Gastrocnemius medialis (tissue), 4 donors: ENCODE measurements at places on chromosomes 6 and 20. TPM values are rescaled to one million over a fixed set of nuclear protein-coding genes. Genes with fewer than 3 reads are reported as not detected.

DNA sequence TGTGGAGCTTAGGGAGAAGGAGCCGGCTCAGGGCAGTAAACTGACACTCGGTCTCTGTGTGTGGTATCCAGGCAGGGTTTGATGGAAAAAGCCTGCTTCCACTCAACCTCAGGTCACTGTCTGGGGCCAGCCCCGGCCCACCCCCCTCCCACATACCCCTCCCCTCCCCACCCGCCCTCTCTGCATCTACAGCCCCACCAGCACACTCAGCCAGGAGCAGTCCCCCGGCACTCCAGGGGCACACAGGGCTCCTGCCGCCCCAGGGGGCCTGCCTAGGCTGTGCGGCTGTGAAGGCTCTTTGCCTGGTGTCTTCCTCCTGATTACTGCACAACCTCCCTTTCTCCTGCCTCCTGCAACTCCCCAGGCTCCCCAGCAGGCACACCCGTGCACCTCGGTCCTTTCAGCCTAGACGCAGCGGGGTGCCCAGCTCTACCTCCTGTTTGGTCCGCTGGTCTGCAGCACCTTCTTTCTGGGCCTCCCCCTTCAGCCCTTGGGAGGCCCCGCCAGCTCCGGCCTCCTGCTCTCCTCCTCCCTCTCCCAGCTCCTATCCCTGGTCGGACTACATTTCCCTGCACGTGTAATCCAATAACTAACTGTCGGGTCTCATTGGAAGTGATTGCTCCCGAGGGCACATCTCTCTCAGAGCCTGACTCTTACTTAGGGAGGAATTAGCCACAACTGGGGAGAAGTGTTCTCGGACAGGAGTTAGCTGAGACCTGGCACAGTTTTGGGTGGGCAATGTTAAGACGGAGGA, 1.3 kb upstream of the FOXF2 start:
- no peak for DNase-seq

The CST9L gene
- total RNA-seq: not detected

The SYNDIG1 gene
- total RNA-seq: 0.20 TPM

The ZNF831 gene
- total RNA-seq: not detected

The PIM1 gene
- 6.1 TPM for total RNA-seq

- DNase-seq: no peak
Observed at GRCh38 chr6:34067814-34068213, 78.1 kb downstream of the GRM4 start.

The POPDC3 gene
- total RNA-seq: 184 TPM

DNA sequence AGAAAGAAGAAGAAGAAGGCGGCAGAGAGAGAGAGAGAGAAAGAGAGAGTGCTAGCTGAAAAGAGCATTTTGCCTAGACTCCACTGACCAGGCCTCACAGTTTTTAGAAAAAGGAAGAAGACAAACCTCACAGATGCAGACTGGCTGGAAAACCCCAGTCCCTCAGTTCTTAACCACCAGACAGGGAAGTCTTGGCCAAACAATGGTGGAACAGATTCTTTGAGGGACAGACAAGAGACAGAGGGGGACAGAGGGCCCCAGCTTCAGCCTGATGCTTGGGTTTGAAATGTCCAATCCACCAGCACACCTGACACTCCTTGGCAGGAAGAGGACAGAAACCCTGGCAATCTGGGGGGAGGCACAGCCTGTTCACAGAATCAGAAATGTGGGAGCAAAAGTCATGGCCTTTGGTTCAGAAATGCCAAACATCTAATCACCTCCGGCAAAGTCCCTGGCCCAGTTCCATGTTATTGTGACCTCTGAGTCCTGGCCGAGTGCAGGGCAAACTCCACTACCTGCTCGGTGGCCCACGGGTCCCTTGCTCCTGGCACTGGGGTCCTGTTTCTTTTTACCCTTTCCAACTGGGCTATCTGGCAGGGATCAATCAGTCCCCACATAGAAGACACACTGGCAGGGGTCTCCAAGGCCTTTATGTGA, 235.2 kb downstream of the LY86 start:
- DNase-seq: no peak

The ARFGEF3 gene
- total RNA-seq: 0.52 TPM

- DNase-seq: no peak
Observed at GRCh38 chr20:13665709-13666395, 27.1 kb upstream of the TASP1 start.

DNA sequence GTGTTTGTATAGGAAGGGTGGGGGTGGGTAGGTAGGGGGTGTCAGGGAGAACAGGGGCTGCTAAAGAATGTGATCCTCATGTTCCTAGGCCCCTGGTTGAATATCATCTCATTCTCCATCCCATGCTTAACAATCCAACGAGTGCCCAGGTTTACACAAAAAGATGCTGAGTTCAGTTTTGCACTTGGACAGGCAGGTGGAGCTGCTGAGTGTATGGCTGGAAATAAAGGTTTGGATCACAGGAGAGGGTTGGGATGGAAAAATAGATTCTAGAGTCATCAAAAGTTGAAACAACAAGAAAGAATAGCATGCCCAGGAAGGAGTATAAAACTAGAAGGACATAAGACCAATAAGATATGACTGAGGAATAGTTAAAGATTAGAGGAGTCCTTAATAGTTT, 14.2 kb downstream of the CHD6 start:
- DNase-seq: no peak

The ZNF337 gene
- total RNA-seq: 7.4 TPM

DNA sequence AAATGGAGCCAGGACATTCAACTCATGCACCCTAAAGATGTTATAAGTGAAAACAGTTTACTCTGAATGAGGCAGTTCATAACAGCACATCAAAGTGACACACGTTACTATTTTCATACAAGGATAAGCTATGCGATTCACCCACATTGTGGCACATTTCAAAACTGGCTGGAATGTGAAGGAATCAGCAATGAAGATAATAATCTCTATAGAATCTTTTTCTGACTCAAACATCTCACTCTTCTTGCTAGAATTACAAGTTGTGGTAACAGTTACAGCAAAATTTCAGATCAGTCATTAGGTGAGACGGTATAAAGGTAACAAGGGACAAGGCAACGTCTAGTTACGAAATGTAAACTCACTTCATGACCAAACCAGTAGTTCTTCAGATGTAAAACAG, 17.5 kb downstream of the TMEM244 start:
- DNase-seq: no peak

DNA sequence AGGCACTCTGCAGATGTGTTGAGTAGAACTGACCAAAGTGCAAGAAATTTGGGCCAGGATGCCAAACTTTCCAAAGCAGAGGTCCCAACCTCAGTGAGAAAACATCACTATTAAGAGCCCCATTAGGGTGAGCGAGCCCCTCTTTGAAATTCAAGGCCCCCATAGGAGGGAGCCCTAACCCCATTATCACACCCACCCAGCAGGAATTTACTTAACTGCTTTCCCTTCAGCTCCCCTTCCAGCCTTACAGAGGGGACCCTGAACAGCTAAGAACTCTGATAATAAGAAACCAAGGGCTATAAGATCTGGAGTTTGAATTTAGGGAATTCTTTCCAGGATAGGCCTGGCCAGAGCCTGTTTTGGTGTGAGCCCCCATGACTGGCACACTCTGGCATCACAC, 130.6 kb downstream of the NFATC2 start:
- no peak for DNase-seq

GRCh38 chr6:137851669-137852068, 15.4 kb upstream of the TNFAIP3 start:
- DNase-seq: no peak

The FOXO3 gene
- total RNA-seq: 293 TPM

GRCh38 chr6:166718516-166718915, 91.5 kb upstream of the RPS6KA2 start:
- DNase-seq: no peak

GRCh38 chr6:158399040-158399700, 86.9 kb downstream of the TULP4 start:
- DNase-seq: no peak

- no peak for DNase-seq
Observed at GRCh38 chr20:60036746-60037499, 78.7 kb downstream of the CDH26 start.

The STXBP5 gene
- total RNA-seq: 15.6 TPM

The ABCF1 gene
- 104 TPM for total RNA-seq

- DNase-seq: no peak
Observed at GRCh38 chr6:34339971-34340370, 52.5 kb downstream of the NUDT3 start.

The CGAS gene
- total RNA-seq: 1.5 TPM

- no peak for DNase-seq
Observed at GRCh38 chr20:39318911-39319310, 356.8 kb downstream of the DHX35 start.

The NFATC2 gene
- 1.6 TPM for total RNA-seq

The TRIM10 gene
- total RNA-seq: not detected

DNA sequence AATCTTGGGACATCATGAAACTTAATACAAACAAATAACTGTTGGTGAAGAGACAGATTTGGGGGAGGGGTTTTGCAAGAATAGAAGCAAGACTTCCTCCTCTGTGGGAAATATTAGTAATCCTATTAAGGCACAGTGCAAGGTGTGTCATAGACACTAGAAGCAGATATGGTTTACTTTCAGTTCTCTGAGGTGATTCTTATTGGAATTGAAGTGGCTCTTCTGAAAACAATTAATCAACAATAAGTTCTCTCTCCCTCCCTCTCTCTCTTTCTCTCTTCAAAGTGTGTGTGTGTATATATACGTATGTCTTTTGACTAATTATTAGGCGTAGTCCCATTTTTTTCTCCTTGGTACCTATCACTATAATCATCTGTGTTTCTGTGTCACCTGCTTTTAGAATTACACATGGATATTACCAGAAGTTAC, 99.8 kb downstream of the HIVEP2 start:
- DNase-seq: no peak

- DNase-seq: no peak
Observed at GRCh38 chr6:105911106-105911629, 175.0 kb upstream of the PRDM1 start.

DNA sequence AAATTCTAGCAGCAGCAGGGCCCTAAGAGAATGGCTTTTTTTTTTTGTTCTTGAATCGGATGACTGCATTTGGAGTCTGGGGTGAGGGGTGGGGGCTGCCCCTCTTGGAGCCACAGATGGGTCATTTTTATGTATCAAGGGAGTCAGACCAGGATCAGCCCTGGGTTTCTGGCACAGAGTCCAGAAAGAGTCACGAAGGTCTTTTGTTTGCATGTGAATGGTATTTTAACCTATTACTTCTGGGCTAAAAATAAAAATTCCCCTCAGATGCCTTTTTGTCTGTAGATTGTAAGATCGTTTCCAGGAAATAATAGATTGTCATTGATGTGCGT, 72.5 kb downstream of the PHACTR3 start:
- DNase-seq: no peak

- no peak for DNase-seq
Observed at GRCh38 chr20:40931410-40932044, 97.1 kb upstream of the TOP1 start.

DNA sequence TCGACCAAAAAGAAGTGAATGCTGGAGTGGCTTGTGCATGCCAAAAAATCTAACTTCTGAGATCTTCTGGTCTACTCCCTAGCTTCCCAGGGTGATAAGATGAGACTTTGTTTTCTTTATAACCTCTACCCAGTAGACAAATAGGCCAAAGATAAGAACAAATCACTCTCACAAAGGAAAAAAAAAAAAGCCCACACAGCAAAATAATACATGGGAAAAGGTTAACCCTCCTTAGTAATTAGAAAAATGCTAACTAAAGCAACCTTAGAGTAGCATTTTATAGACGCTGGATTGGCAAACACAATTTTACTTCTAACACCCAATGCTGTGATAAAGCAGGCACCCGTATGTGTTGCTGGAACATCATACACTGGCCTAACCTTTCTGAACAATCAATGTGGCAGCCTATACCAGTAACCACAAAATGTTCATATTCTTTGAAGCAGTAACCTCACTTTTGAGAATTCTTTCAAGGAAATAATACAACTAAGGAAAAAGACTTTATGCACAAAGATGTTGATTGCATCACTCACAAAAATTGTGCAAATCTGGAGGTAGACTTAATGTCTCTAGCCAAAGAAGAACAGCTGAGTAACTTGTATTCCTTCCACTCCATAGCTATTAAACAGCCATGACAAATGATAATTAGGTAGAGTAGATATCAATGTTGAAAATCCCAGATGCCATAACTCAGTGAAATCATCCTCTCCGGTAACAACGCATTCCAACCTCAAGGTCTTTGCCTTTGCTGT, 116.3 kb upstream of the QKI start:
- no peak for DNase-seq

- DNase-seq: no peak
Observed at GRCh38 chr20:46012921-46013320, 4.2 kb downstream of the MMP9 start.

The FARS2 gene
- total RNA-seq: 16.0 TPM

DNA sequence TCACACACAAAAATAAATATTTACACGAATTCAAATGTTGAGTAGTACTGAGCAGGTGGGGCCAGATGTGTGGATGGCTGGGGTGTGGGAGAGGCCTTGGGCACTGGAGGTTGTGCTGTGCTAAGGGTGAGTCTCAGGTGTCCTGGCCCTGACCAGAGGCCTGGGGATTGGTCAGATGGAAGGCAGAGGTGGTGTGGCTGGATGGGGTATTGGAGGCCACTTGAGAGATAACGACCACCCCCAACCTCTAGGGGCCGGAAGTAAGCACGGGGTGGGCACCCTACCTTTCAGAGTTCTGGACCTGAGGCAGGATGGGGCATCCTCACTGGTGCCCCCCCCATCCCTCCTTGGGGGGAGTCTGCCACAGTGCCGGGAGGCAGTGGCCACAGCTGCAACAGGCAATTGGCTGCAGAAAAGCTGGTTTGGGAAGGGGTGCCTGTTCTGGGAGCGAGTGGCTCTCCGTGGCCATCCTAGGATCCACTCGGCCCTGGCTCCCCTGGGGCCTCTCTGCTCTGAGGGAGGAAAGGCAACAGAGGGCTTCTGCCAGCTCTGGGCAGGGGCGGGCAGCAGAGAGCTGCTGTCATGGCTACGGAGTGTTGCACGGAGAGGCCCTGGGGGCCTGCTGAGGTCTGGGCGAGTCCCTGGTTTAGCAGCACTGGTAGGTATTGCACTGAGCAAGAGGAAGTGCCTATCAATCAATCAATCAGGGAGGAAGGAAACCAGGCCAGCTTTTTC, 87.6 kb downstream of the ASXL1 start:
- no peak for DNase-seq

The NPBWR2 gene
- not detected for total RNA-seq

The ZBTB46 gene
- 4.3 TPM for total RNA-seq
